Bronchial smooth muscle cell (primary cell): ENCODE measurements at places on chromosomes 5 and 9. TPM values are rescaled to one million over a fixed set of nuclear protein-coding genes. Genes with fewer than 3 reads are reported as not detected.

The SH3GL2 gene
- total RNA-seq = not detected in 2 replicates

The SOHLH1 gene
- total RNA-seq = not detected in 2 replicates

The LMBRD2 gene
- 11.3 and 14.3 TPM in 2 replicates for total RNA-seq

The NUTM2F gene
- total RNA-seq = not detected in 2 replicates
